RWPE1 (cell line): ENCODE measurements at places on chromosomes 2 and 18.

GRCh38 chr2:4973973-4974372, 718.2 kb upstream of the SOX11 start:
- DNase-seq: no peak

- DNase-seq: no peak
Observed at GRCh38 chr2:237427769-237428506, 14.0 kb upstream of the COL6A3 start.

GRCh38 chr2:178008636-178009289, 63.8 kb downstream of the PDE11A start:
- DNase-seq: peak; percentile 4

- no peak for DNase-seq
Observed at GRCh38 chr2:38106405-38107094, 30.6 kb upstream of the CYP1B1 start.

GRCh38 chr2:189467160-189467559, 25.9 kb downstream of the WDR75 start:
- DNase-seq: no peak

GRCh38 chr18:79953971-79954651, 2.7 kb upstream of the SLC66A2 start:
- DNase-seq: no peak

- DNase-seq: no peak
Observed at GRCh38 chr18:63374540-63374939, 7.5 kb upstream of the KDSR start.

- no peak for DNase-seq
Observed at GRCh38 chr18:62999392-62999791, 284.1 kb downstream of the PHLPP1 start.

DNA sequence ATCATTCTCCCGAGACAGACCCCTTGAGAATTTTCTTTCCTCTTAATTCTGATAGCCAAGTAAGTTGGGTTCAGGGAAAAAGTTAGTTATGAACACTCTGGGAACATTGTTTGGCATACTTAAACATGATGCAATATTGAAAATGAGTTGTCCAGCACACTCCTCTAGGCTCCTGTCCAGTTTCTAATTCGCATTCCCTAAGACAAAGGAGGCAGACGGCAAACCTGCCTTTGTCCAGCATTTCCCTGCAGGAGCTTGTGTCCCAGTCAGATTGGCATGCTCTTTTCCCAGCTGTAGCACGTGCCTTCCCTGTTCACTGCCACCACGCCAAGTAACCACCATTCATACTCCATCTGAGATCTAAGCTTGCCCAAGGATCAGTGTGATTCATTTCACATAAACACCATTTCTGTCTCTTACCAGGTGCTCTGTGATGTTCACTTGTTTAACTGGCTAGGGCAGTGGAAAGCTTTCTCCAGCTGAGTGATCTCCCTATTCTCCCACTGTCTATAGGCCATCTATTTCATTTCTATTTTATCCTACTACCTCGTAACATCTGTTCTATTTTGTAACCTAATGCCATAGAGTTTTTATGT, 150.0 kb upstream of the EPB41L3 start:
- DNase-seq: no peak

GRCh38 chr2:133489146-133489545, 79.1 kb downstream of the NCKAP5 start:
- no peak for DNase-seq

- peak; percentile 24 for DNase-seq
Observed at GRCh38 chr2:180983468-180984242, 3.2 kb downstream of the UBE2E3 start.

- no peak for DNase-seq
Observed at GRCh38 chr2:18154259-18154658, 275.8 kb downstream of the KCNS3 start.

- DNase-seq: peak; percentile 9
Observed at GRCh38 chr2:167052825-167053224, 164.5 kb downstream of the XIRP2 start.

DNA sequence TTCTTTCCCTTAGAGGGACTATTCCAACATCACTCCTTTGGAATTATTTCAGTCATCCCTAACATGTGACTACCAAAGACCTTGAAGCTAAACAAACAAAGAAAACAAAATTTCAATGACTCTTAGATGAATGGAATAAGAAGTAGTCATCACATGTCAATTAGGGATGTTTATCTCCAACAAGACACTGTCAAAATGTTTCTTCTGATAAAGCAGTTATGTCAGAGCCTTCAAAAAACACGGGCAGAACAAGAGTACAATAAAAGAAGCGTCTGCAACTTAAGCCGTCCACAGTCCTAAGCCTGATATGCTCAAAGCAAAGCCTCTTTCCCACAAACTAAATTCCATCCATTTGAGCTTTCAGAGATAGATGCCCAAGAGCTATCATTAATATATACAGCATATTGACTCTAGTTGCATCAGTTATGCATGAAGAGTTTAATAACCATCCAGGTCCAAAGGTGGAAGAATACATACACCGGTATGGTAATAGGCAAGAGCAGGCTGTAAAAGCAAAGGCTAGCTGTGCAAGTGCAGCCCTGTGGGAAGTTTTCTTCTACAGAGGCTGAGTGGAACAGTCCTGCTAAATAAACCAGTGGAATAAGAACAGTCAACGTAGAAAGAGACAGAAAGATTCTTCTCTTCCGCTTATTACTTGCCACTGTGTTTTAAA, 98.1 kb downstream of the ICA1L start:
- no peak for DNase-seq

- no peak for DNase-seq
Observed at GRCh38 chr2:68344031-68344430, 21.1 kb upstream of the PLEK start.

GRCh38 chr2:61660511-61661388, 122.6 kb upstream of the XPO1 start:
- DNase-seq: no peak

DNA sequence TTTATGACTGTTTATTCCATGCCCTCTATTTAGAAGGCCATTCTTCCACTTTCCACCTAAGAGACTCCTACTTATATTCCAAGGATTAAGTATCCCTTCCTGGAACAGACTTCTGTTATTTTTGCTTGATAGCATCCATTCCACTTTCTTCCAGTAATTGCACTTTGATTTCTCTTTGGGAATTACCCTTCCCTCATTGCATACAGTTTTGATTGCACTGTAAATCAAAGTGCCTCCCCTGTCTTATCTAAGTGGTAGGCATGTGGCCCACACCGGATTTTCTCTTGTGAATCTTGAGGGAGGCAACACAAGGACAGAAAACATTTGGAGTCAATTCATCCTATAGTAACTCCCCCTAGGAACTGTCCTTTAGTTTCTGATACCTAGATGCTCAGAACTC, 120.4 kb downstream of the PDE11A start:
- DNase-seq: no peak

DNA sequence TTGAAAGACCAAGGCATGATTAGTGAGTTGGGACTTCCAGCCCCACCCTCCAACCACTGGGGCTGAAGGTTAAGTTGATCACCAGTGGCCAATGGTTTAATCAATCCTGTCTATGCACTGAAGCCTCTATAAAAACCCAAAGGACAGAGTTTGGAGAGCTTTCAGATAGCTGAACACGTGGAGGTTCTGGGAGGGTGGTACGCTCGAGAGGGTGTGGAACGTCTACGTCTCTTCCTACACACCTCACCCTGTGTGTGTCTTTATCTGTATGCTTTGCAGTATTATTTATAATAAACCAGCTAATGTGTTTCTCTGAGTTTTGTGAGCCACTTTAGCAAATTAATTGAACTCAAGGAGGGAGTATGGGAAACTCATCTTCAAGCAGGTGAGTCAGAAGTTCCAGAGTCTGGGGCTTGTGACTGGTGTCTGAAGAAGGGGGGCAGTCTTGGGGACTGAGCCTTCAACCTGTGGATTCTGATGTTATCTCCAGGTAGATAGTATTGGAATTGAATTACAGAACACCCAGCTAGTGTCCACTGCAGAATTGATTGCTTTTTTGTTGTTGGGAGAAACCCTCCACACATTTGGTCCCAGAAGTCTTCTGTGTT, 20.3 kb downstream of the ACTR3 start:
- DNase-seq: no peak

DNA sequence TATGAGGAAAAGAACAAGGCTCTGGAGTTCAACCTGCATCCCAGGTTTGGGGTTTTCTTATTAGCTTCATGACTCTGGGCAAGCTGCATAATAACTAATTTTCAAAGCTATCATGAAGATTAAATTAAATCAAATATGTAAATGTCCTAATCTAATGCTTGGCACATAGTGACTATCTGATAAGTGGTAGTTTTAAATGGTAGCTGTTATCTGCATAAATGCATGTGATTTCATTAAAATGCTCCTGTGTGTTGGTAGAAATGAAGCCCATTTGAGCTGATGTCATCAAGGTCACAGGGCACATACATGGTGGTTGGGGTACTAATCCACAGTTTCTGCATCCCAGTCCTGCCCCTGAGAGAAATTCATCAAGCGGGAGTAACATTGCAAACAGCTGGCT, 428.8 kb downstream of the LRATD1 start:
- no peak for DNase-seq

GRCh38 chr2:110852541-110853263, 120.3 kb downstream of the ACOXL start:
- no peak for DNase-seq

GRCh38 chr18:34871435-34871834, 161.3 kb downstream of the DTNA start:
- no peak for DNase-seq

GRCh38 chr2:30799366-30799765, 7.9 kb downstream of the CAPN13 start:
- no peak for DNase-seq

DNA sequence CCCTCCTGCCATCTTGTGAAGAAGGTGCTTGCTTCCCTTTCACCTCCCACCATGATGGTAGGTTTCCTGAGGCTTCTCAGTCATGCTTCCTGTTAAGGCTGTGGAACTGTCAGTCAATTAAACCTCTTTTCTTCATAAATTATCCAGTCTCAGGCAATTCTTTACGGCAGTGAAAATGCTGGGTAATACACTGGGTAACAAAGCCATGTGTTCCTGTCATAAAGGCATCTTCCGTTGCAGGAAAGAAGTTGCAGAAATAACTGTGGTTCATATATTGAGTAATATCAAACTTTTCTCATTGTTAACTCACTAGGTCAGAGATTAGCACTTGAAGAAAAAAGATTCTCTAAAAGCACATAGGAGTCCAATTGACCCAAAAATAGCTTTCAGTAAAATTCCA, 163.9 kb upstream of the HNMT start:
- no peak for DNase-seq

GRCh38 chr18:13395577-13395976, 177.0 kb downstream of the LDLRAD4 start:
- no peak for DNase-seq

- DNase-seq: no peak
Observed at GRCh38 chr2:219099329-219099728, 38.6 kb upstream of the IHH start.

- DNase-seq: peak; percentile 41
Observed at GRCh38 chr2:152062125-152063091, 36.4 kb downstream of the CACNB4 start.

DNA sequence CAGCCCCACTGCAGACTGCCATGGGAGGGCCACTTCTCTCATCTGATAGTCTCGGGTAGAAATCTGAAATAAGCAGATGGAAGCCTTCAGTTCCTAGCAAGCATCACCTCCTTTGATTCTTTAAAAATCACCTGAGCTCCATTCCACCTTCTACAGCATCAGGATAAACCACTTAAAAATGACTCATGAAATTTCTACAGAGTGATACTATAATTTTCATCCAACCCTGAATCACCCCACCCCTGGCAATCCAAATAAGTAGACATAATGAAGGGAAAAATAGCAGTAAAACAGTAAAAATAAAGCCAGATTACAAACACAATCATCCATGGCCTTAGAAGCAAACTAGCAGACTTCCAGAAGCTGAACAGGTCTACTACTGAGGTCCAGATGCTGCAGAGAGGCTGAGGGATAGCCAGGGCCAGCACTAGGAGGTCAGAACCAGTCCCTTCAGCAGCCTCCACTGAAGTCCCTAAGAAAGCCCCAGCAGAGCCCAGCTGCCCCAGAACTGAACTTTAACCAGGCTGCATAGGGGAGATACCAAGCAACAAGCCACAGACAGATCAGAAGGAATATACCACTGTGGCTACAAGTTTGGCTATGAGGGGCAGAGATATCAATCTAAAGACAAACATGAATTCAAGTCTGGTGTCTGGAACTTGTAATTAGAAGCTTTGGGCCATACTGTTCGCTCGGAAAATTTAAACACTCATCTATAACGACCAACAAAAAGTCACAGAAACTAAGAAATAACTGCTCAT, 54.7 kb upstream of the RNU4ATAC start:
- DNase-seq: peak; percentile 62
